ENCODE measurements at places on chromosomes 4 and X. TPM values are rescaled to one million over a fixed set of nuclear protein-coding genes. Genes with fewer than 3 reads are reported as not detected.

The MAGEA2B gene
- not detected for total RNA-seq

The SSX1 gene
- total RNA-seq, result not detected

The GIMD1 gene
- not detected for total RNA-seq

The FAT4 gene
- not detected for total RNA-seq

The MMRN1 gene
- not detected for total RNA-seq

The MAGEA2 gene
- total RNA-seq, result not detected

The CFAP47 gene
- total RNA-seq, result not detected

The ACE2 gene
- total RNA-seq, result 0.53 TPM

The LRAT gene
- not detected for total RNA-seq

The GAGE12H gene
- not detected for total RNA-seq

GRCh38 chrX:129958814-129959492, 23.5 kb upstream of the BCORL1 start:
- no peak for DNase-seq

DNA sequence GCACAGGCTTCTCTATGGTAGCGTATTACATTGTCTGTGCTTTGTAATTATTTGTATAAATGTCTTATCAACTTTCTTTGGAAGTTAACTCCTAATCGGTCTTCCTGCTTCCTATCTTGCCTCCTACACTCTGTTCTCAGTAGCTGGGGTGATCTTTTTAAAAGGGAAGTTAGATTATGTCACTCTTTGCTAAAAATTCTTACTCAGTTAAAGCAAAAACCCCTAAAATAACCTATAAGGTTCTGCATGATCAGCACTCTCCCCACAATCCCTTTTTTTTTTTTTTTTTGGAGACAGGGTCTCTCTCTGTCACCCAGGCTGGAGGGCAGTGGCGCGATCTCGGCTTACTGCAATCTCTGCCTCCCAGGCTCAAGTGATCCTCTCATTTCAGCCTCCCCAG, 2.6 kb upstream of the PRPS1 start:
- no peak for DNase-seq

DNA sequence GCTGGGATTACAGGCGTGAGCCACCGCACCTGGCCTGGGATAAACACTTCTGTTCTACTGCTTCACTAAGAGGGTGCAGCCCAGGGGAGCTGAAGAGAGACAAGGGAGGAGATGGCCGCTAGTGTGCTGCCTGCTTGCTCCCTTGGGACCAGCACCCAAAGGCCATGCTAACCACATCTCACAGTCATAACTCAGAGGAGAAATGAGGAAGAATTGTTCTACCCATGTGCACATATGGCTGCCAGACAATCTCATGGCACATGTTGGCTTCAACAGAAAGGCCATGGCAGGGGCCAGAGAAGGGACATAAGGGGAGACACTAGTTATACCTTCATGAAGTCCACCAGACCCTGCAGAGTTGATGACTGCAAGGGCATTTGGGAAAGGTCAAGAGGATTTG, 22.4 kb downstream of the CLDN22 start:
- no peak for DNase-seq

GRCh38 chrX:69324851-69325250, 159.6 kb upstream of the PJA1 start:
- DNase-seq, result no peak

DNA sequence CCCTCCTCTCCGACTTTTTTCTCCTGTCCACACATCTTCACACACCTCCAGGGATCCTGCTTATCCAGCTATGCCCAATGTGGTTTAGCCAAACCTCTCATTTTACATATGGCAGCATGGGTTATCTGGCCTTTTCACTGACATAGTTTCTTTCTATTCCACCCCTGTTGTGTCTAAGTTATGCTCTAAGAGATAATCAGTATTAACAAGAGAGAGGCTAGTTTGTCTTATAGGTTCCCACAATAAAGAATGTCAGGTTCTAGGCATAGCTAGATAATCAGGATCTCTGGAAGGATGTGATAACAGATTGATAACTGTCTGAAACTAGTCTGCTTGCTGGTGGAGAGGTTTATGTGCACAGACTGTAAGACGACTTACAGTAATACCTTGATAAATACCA, 7.7 kb upstream of the GALNT7 start:
- no peak for DNase-seq

GRCh38 chrX:100980608-100981497, 11.3 kb downstream of the ARL13A start:
- no peak for DNase-seq

DNA sequence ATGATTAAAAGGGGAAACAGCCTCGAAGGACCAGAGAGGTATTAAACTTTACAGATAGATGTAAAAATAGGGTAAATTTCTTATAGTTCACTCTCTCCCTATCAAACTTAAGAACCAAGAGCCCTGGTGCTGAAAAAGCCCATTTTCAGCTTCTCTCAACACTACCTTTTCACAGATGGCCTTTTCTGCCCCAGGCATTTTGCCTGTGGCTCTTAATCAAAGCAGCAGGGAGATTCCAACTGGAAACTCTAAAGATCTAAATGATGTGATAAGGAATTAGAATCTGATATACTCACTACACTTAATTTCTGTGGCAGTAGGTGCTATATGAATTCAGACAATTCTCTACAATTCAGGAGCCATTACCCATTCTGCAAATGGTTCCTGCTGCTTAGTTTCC, 60.0 kb downstream of the AMMECR1 start:
- no peak for DNase-seq

DNA sequence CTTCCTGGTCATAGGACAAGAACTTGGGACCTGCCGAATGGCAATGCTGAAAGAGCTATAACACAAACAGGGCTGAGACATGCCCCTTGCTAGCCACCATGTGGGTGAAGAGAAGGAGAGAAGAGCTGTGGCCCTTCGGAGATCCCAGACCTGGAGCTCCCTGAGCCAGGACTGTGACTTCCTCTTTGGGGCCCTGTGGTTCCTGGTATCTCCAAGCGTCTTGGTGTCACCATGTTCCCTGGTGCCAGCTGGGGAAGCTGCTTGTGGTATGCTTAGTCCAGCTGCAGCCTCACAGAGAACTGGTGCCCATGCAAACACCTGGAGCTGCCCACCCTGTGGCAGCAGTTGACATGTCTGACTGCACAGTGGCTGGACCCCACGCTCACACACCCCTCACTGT, 68.5 kb downstream of the NDNF start:
- no peak for DNase-seq

- no peak for DNase-seq
These were observed 29.1 kb downstream of the STAG2 start for GRCh38 chrX:123990602-123991001.

- peak; percentile 26 for DNase-seq
These were observed 339 bp downstream of the TBC1D9 start for GRCh38 chr4:140755774-140756318.

GRCh38 chr4:118741301-118741855, 56.2 kb downstream of the METTL14 start:
- no peak for DNase-seq

DNA sequence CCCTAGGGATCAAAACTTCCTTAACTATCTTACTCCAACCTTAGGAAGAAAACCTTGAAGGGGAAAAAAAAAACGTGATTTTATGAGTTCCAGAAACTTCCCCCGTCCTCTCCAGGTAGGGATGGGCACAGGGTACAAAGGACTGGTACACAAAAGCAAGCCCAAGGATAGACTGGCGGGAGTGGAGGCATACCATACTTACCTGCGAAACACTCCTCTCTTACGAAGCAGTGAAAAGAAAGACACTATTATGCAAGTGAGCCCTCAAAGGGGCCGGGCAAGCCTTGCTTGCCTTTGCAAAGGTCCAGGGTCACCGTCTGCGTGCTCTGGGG, 651 bp downstream of the TSPAN6 start:
- no peak for DNase-seq

DNA sequence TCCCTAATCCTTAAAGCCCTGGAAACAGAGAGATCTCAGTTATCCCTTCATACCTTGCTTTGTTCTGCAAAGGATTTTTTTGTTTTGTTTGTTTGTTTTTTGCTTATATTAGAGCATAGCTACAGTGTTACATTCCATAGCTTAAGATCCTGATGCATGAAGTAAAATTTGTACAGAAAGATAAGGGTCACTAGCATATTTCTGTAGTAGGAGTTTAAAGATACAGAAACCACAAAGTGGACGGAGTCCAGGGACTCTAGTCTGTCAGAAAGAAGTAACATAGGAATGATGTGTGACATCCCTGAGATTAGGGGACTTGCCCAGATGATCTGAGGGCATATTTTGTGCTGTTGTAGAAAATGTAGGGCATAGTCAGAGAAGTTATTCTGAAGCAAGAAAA, 151.9 kb upstream of the PLAC1 start:
- DNase-seq, result no peak

DNA sequence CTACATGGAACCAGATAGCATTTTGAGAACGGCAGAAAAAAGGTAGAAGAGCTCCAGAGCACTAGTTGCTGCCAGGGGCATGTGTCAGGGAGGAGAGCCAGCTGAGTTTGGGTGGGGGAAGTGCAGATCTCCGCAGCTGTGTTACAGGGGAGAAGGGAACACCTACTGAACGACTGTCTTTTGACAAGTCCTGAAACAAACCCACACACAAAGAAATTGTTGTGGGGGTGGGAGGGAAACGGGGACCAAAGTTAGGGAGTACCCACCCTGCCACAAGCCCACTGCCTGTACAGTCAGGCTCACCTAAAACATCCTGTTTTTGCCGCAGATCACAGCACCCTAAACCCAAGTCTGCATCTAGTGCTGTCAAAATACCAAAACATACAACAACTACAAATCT, 55.5 kb downstream of the LEF1 start:
- peak; percentile 45 for DNase-seq

DNA sequence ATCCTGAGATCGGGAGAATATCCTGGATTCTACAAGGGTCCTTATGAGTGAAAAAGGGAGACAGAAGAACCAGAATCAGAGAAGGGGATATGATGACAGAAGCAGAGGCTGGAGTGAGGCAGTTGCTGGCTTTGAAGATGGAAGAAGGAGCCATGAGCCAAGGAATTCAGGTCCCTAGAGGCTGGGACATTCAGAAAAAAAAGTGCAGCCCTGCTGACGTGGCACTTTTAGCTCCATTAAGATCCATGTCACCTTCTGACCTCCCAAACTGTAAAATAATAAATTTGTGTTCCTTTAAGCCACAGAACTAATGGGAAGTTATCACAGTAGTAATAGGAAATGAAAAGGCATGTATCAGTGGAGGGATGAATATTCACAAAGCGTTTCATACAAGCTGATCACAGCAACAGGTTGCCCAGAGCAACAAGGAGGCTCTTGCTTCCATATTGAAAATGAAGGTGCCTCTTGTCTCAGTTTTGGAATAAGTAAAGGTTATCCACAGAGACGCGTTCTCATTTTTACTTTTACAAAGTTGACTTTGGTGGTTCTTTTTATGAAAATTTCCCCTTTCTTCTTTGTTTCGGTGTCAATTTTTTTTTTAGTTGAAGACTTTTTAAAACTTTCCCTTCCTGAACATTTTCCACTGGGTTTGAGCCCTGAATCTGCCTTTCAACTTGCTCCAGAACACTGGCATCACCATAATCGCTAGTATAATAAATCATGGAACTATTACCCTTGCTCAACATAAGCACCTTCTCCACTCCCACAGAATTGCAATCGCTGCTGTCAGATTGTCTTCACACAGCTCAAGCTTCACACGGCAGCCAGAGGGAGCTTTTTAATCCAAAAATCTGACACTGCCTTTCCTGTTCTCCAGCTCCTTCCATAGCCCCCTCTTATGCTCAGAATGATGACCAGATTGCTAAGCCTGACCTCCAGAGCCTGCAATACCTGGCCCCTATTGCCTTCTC, 127.6 kb upstream of the RBPJ start:
- peak; percentile 47 for DNase-seq

DNA sequence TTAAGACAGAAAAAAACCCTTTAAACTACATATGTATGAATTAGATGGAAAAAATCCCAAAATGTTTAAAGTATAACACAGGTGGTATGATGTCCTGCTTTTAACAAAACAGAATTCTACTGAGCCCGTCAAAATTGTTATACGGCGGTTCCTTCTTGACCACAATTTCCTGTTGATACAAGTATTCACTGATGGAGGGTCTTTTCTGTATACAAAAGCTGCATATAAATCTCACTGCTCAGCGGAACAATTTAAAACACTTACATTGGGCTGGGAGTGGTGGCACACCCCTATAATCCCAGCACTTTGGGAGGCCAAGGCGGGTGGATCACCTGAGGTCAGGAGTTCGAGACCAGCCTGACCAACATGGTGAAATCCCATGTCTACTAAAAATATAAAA, 62.4 kb downstream of the RPS6KA3 start:
- DNase-seq, result no peak

DNA sequence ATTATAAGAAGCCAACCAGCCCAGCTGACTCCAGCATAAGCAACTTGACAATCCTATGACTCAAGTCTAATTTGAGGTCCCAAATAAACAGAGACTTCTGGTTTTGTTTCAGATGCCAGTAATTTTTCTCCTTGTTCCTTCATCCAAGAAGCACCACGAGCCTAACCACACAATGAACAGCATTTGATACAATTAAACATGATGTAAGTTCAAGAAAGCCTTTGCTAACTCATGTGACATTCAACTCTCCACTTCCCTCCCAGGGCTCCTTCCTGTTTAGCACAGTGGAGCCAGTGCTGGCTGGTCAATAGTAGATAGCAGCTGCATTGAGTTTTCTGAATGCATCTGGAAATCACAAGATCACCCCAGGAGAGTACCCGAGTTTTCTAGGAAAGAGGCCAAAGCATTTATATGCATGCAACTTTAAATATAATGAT, 206.3 kb downstream of the ARHGAP24 start:
- no peak for DNase-seq

DNA sequence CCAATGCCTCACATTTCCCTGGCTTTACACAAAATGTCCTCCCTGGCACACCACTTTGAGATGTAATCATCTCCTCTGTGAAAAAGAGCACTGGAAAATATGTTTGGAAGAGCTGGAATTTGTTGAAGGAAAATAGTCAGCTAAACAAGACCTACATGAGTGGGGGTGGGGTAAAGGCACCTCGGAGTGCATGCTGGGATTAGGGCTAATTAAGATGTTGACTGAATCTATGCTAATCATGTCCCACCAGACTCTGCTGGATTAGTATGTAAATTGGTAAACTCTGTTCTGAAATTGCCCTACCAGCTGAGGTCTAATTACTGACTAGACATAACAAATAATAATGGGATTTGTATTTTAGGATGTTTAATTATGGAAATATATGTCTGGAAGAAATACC, 46.8 kb upstream of the MID1 start:
- DNase-seq, result no peak

- no peak for DNase-seq
These were observed 6.7 kb downstream of the MAN2B2 start for GRCh38 chr4:6581566-6582121.

GRCh38 chr4:43411226-43411625, 518.7 kb downstream of the GRXCR1 start:
- DNase-seq, result no peak

GRCh38 chr4:156792462-156793085, 179.0 kb downstream of the PDGFC start:
- no peak for DNase-seq

GRCh38 chr4:79673898-79674297, 265.9 kb upstream of the GK2 start:
- no peak for DNase-seq

DNA sequence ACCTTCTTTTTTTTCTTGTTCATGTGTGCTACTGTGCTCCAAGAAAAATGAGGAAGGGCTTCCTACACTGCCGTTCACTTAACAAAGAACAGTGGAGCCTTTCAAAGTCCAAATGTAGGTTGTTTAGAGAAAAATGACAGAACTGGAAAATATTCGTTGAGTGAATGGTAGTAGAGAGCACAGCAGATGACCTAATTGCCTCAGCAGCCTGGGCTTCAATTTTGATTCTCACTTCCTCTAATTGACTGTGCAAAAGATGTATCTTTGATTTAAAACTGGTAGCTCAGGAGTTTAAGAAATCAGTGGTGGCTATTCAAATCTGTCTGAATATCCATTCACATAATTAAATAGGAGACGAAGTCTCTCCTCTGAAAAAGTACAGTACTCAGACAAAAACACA, 5.2 kb downstream of the NLGN4X start:
- DNase-seq, result no peak

Data from activated T-cell treated with anti-CD3 and anti-CD28 coated beads, Interleukin-2, amount 50 U/mL, for 72 hours (primary cell).